Dermis microvascular lymphatic vessel endothelial cell (primary cell): ENCODE measurements at places on chromosomes 11 and 22. TPM values are rescaled to one million over a fixed set of nuclear protein-coding genes. Genes with fewer than 3 reads are reported as not detected.

CD3G gene
- not detected in 2 replicates for total RNA-seq

DGCR6 gene
- total RNA-seq = 0.25 and 0.51 TPM in 2 replicates

PNPLA5 gene
- total RNA-seq = not detected in 2 replicates

CNTN5 gene
- not detected in 2 replicates for total RNA-seq
